ENCODE measurements at places on chromosomes 7 and 10.

GRCh38 chr7:3695602-3696001 is 394.6 kb downstream of the SDK1 start:
- no peak overlapping the region for H3K27ac ChIP-seq
- H3K4me1 ChIP-seq = no peaks in the 10 kb centered on the region
- no peak overlapping the region for H3K4me3 ChIP-seq
- no peaks in the 10 kb centered on the region for H3K36me3 ChIP-seq

GRCh38 chr10:43396928-43397624 is 11.9 kb downstream of the HNRNPF start:
- peak overlapping the region; percentile 95 for H3K27ac ChIP-seq
- peak overlapping the region; percentile 68 for H3K4me3 ChIP-seq
- no peaks in the 10 kb centered on the region for H3K4me1 ChIP-seq
- no peaks in the 10 kb centered on the region for H3K27me3 ChIP-seq

DNA sequence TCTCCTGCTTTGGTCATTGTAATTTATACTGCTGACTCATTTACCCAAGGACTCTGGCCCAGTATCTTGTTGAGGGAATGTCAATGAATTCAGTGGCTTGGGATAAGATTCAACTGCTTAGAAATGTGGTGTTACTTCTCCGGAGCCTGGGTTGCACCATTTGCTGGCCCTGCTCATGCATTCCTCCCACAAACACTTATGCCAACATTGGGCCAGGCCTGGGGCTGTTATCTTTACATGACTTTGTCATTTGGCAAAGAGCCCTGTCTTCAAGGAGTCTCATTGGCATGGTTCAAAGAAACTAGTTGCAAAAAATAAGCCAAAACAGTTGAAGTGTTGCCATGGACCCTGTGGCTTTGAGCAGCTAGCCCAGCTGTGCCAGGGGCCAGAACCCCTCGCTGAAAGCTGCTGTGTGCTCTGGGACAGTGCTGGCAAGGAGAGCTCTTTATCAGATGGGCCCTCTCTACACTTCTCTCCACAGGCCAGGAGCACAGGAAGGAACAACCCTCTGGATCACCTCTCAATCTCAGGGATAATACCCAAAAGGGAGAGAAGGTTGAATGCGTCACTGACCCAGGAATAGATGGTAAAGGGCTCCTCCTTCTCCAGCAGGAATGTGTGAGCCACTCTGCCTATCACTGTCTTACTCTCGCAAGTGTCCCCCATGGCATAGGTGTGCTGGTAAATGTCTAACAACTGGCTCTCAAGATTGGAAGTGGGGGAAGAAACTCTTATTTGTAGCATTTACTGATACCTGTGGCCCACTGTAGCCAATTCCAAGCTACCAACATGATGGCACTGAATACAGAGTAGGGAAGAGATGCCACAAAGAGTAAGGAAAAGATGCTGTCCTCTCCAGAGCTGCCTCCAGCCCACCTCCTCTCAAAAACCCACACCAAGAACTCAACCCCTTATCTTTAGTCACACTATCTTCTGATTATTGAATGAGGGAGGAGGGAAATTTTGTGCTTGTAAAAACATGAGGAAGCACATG is 23.5 kb upstream of the PDE1C start:
- no peak overlapping the region for H3K4me3 ChIP-seq
- H3K27me3 ChIP-seq = no peaks in the 10 kb centered on the region
- H3K4me1 ChIP-seq = peaks cover 44% of the 10 kb centered on the region
- H3K36me3 ChIP-seq = no peaks in the 10 kb centered on the region

DNA sequence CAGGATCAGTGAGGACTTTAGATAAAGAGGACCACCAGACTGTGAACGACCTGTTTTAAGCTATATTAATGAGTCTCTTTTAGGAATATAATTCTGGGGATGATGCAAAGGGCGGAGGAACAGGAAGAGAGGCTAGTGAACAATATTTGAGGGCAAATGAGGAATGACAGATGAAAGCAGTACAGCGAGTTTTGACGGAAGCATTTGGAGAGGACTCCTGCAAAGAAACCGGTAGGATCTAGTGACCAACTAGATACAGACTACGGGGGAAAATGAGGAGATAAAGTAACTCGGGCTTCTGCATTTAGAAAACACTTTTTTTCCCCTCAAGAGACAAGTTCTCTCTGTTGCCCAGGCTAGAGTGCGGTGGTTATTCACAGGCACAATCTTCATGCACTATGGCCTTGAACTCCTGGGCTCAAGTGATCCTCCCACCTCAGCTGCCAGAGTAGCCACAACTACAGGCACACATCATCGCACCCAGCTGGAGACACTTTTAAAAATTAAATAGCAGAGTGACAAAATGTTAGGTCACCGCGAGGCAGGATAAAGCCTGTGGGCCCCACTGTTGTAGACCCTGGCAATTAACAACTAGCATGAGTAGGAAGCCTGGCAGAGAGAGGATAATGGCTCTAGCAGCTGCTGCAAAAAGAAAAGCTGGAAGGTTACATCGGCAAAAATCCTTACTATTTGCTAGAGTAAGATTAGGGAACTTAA is 143.2 kb downstream of the SRPK2 start:
- peaks cover 31% of the 10 kb centered on the region for H3K4me1 ChIP-seq
- H3K27me3 ChIP-seq = no peaks in the 10 kb centered on the region
- H3K36me3 ChIP-seq = no peaks in the 10 kb centered on the region

DNA sequence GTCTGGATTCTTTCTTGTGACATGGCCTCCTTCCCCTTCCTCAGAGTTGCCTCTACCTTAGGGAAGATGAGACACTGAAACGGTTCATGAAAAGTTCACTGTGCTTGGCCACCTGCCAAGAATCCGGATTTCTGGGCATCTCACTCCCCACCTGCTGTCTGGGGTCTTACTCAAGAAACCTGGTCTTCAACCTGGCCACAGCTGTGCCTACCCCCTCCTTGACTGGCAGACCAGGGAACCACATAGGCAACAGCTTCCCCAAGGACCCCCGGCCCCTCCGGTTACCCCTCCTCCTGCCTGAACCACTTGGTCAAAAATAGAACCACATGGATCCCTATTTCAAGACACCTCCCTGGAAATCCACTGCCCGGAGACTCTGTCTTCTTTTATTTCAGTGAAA is 58.7 kb upstream of the NANOS1 start:
- no peak for DNase-seq
- H3K4me1 ChIP-seq = no peaks in the 10 kb centered on the region
- no peak overlapping the region for H3K27ac ChIP-seq
- H3K27me3 ChIP-seq = no peaks in the 10 kb centered on the region

GRCh38 chr10:49353895-49354566 is 41.9 kb downstream of the DRGX start:
- no peak for DNase-seq
- no peaks in the 10 kb centered on the region for H3K36me3 ChIP-seq
- H3K27me3 ChIP-seq = no peaks in the 10 kb centered on the region
- no peak overlapping the region for H3K27ac ChIP-seq

DNA sequence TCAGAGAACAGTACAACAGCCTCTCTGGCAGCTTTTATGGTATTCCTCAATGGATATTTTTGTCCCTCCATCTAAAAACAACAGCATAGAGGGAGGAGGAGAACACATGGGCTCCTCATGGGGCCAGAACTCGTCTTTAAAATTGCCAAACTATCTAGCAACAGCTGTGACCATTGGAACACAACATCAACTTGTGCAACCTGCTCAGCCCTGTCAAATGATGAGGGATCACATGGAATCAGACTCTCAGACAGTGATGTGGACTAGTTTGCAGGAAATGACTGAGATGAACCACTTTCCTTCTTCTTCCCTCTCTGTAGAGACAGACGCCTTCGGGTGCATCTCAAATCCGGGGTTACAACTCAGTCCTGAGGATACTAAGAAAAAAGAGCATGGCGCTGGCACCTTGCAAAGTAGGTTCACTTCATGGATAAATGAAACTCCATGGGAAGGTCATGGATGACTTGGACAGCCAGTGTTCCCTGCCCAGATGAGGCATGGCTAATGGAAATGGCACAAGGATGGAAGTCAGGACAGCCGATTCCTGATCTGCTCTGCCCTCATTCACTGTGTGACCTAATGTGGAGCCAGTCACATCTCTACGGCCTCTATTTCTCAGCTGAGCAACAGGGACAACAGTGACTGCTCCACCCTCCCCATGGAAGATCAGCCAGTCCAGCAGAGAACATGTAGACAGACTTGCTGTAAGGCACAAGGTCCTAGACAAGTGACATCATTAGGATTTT is 24.6 kb upstream of the DGKI start:
- H3K27ac ChIP-seq = no peak overlapping the region
- no peaks in the 10 kb centered on the region for H3K36me3 ChIP-seq
- H3K4me1 ChIP-seq = peaks cover 33% of the 10 kb centered on the region
- no peak overlapping the region for H3K4me3 ChIP-seq
- DNase-seq = no peak

- no peak overlapping the region for H3K27ac ChIP-seq
- no peaks in the 10 kb centered on the region for H3K36me3 ChIP-seq
- H3K27me3 ChIP-seq = no peaks in the 10 kb centered on the region
Measured at GRCh38 chr7:122014697-122015096, 129.4 kb downstream of the AASS start.

- H3K4me3 ChIP-seq = no peak overlapping the region
- H3K36me3 ChIP-seq = no peaks in the 10 kb centered on the region
Measured at GRCh38 chr10:106284802-106285587, 879.5 kb downstream of the SORCS1 start.

- H3K27me3 ChIP-seq = no peaks in the 10 kb centered on the region
- H3K4me3 ChIP-seq = no peak overlapping the region
- peaks cover 6% of the 10 kb centered on the region for H3K4me1 ChIP-seq
- no peak overlapping the region for H3K27ac ChIP-seq
- H3K36me3 ChIP-seq = no peaks in the 10 kb centered on the region
- DNase-seq = no peak
Measured at GRCh38 chr10:52318136-52318701, 4.1 kb downstream of the DKK1 start.

- no peaks in the 10 kb centered on the region for H3K4me1 ChIP-seq
- no peaks in the 10 kb centered on the region for H3K27me3 ChIP-seq
- no peak overlapping the region for H3K27ac ChIP-seq
- no peaks in the 10 kb centered on the region for H3K36me3 ChIP-seq
- no peak for DNase-seq
Measured at GRCh38 chr7:120229084-120229483, 43.9 kb upstream of the KCND2 start.
